ENCODE measurements at places on chromosomes 7 and 10.

GRCh38 chr7:33970536-33970935 is 65.2 kb downstream of the BMPER start:
- no peak for DNase-seq

GRCh38 chr7:36661135-36661840 is 63.0 kb downstream of the AOAH start:
- no peak for DNase-seq

- DNase-seq, result no peak
Measured at GRCh38 chr7:132545756-132546155, 30.5 kb downstream of the PLXNA4 start.

GRCh38 chr10:61175316-61175715 is 231.3 kb upstream of the RHOBTB1 start:
- no peak for DNase-seq

GRCh38 chr7:81791568-81792518 is 22.0 kb upstream of the HGF start:
- DNase-seq, result no peak

GRCh38 chr7:5557920-5558401 is 134.3 kb upstream of the TNRC18 start:
- peak; percentile 24 for DNase-seq

- DNase-seq, result peak; percentile 40
Measured at GRCh38 chr10:43395571-43396060, 13.4 kb downstream of the HNRNPF start.

DNA sequence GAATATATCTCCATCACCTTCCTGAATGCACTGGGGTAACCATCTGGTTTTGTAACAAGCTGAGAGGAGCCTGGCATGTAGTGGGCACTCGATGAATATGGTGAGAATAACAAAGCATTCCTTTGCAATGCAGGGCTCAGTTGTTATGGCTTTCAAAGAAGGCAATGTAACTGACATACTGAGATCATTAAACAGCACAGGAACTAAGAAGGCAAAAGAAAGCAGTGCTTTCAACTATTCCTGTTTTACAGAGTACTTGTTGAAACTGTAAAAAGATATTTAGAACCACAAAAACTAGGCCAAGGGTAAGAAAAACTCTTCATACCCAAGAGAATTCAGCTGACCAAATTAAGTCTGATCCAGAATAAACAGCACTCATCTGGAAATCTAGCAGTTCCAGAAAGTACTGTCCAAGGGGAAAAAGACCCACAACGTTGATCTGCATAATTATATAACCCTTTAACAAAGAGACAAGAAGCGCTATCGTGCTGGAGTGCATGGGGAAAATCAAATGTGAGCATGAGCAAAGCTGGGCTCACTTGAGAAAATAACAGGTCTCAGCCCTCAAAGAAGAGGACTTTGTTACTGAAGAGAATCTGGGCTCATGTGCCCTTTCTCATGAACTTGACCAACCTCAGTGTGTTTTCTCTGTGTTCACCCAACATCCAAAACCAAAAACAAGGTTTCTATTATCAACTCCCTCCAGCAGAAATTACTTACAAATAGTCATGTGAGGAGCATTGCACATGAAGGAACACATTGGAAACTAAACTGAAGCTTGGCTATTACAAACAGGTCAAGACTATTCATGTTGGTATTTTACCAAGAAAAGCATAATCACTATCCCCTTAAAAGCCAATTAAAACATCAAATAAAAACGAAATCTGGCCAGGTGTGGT is 116.2 kb downstream of the AVL9 start:
- no peak for DNase-seq

DNA sequence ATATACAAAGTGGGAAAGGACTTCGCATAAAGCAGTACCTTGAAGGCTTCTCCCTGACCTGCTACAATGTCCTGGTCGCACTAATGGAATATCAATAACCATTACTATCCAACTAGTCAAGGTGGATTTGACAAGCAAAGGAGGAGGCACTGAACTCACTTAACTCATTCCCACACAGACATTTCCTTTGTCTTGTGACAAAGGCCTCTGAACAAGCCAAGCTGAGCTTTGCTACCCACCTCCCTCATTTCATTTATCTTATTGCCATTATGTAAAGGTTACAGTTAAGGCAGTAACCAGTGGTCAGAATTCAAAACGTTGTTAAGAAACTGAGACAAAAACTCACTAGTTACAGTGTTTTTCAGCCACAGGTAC is 7.3 kb downstream of the ELMO1 start:
- no peak for DNase-seq

DNA sequence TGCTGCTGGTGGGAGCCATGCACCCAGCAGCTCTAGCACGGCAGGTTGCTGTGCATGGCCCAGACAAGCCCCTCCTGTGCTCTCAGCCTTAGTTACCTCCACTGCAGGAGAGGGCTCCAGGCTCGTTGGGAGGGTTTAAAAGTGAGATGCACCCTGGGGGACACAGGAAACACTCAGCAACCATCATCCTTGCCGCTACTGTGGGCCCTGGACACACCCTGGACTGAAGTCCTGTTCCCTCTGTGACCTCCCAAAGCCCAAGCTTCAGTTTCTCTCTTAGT is 49.0 kb downstream of the FOXL3 start:
- no peak for DNase-seq

- DNase-seq, result no peak
Measured at GRCh38 chr10:79383974-79384606, 36.8 kb downstream of the PPIF start.

- no peak for DNase-seq
Measured at GRCh38 chr7:83925860-83926259, 268.7 kb downstream of the SEMA3A start.

DNA sequence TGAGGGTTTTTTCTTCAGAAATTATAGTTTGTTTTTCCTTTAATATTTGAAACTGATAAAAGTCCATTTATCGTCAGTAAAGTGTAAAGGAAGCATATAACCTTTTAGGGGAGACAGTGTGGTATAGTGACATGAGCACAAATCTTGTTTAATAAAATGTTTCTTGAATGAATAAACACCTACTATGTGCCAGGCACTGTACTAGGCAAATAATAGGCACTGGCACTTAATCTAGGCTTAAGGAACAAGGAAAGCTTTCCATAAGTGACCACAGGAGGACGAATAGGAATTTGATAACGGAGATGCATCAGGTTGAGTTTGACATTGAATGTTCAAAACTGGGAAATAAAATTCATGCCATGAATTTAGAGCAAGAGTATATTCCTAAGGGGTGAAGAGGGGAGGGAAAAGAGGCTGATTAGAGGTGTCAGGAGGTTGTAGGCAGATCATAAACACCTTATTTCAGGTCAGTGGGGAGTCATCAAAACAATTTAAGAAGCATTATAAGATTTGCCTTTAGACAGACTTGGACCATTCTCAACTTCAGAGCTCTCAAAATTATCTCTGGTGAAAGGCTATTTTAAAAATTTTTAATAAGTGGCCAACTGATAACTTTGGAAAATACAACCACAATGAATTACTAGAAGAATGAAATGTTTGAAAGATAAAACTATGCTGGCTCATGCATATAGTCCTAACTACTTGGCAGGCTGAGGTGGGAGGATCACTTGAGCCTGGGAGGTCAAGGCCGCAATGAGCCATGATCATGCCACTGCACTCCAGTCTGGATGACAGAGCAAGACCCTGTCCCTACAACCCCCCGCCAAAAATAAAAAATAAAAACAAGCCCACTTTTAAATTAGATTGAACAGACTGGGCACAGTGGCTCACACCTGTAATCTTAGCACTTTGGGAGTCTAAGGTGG is 22.4 kb downstream of the RALA start:
- no peak for DNase-seq

- DNase-seq, result no peak
Measured at GRCh38 chr10:63214571-63214970, 81.4 kb downstream of the NRBF2 start.

- DNase-seq, result no peak
Measured at GRCh38 chr7:36614959-36615358, 109.3 kb downstream of the AOAH start.
